ENCODE measurements at places on chromosomes 7 and 10. TPM values are rescaled to one million over a fixed set of nuclear protein-coding genes. Genes with fewer than 3 reads are reported as not detected.

DNA sequence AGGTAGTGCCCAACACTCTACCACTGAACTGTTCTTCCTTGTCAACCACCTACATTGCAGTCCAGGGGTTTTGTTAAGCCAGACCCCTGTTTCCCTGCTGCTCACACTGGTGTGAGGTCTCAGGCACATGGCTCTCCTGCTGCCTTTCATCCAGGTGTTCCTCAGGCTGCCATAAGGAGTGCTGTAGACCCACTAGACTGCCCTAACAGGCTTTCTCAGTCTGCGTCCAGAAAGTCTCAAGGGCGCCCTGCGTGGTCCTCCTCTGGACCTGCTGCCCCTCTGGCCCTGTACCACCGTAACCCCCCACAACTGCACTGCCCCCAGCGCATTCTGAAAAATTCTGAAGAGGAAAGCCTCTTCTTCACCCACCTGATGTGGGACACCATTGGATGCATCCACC lies 225.7 kb upstream of the ANKRD30A start:
- DNase-seq = no peak

GRCh38 chr10:73841061-73841421 lies 29.6 kb upstream of the NDST2 start:
- no peak for DNase-seq

DNA sequence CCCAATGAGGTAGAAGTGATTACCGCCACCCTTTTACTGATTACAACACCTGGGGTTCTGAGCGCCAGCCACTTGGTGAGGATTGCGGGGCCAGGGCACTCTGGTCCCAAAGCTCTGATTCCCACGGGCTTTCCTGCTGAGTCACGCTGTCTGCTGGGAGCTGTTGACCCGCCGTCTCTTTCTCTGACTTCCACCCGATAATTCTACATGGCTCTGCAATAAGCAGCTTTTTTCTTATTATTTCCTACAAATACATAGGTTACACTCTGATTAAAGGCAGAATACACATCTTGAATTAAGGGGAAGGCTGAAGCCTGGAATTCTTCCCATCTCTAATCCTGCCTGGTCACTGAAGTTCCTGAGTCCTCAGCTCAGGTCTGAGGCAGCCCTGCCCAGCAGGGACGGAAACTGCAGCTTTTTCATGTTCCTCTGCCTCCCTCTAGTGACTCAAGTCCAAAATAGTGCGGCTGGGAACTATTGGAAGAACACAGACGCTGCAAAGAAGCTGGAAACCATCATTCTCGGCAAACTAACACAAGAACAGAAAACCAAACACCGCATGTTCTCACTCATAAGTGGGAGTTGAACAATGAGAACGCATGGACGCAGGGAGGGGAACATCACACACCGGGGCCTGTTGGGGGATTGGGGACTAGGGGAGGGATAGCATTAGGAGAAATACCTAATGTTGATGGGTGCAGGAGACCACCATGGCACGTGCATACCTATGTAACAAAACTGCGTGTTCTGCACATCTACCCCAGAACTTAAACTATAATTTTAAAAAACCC lies 178.3 kb downstream of the PRKCQ start:
- DNase-seq = no peak

- DNase-seq = no peak
Measured at GRCh38 chr7:122682815-122683550, 15.9 kb downstream of the RNF133 start.

- DNase-seq = no peak
Measured at GRCh38 chr10:34446049-34446448, 369.0 kb downstream of the PARD3 start.

GRCh38 chr7:71404726-71405345 lies 272.9 kb downstream of the GALNT17 start:
- no peak for DNase-seq

GRCh38 chr7:130008941-130009847 lies 42.0 kb downstream of the ZC3HC1 start:
- DNase-seq = no peak

DNA sequence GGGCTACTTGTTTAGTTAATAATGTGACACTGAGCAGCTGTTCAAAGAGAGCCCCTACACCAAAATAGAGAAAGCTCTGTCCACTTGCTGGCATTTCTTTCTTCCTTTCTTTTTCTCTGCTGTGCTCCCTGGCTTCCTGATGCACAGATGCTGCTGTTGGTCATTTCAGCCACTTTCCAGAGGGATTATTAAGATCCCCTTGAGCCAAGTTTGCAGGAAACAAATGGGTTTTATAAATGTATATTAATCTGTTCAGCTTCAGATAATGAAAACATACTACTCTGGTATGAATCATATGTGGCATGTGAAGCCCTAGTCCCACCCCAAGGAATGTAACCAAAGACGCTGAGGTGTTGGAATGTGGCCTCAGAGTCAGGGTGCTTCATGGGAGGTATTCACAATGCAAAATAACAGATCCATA lies 638.2 kb upstream of the FZD8 start:
- DNase-seq = no peak

DNA sequence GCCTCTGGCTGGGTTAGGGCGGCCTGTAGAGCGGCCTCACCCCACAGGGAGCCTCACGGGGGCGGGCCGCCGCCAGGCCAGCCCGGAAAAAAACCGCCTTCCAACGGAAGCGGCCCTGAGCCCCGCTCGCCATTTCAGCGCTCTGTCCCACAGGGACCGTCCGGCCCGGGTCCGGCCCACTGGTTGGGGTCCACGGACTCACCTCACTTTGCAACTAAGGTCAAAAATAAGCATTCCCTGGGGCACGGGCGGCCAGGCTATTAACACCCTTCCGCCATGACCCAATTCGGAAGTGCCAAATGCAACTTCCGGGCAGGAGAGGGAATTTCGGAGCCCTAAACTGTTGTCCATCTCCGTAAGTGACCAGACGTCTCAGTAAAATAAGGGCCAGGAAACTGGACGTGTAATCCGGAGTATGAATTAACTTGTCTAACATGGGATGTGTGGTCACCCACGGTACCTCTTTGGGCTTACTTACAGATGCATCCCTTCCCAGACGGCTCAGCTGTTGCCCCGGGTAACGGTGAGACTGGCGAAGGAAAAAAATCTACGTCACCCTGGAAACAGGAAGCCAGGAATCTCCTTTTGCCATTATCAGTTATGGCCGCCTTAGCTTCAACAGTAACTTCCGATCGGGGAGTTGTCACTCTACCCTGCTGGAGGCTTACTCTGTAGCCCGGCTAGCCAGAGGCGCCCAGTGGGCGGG lies at the start of gene BBIP1:
Gene BBIP1, minus strand, starts transcription at position 538 of the 706 bp plus-strand sequence. CDS start 1,023 bp downstream, outside the sequence.
- DNase-seq = peak; percentile 89

DNA sequence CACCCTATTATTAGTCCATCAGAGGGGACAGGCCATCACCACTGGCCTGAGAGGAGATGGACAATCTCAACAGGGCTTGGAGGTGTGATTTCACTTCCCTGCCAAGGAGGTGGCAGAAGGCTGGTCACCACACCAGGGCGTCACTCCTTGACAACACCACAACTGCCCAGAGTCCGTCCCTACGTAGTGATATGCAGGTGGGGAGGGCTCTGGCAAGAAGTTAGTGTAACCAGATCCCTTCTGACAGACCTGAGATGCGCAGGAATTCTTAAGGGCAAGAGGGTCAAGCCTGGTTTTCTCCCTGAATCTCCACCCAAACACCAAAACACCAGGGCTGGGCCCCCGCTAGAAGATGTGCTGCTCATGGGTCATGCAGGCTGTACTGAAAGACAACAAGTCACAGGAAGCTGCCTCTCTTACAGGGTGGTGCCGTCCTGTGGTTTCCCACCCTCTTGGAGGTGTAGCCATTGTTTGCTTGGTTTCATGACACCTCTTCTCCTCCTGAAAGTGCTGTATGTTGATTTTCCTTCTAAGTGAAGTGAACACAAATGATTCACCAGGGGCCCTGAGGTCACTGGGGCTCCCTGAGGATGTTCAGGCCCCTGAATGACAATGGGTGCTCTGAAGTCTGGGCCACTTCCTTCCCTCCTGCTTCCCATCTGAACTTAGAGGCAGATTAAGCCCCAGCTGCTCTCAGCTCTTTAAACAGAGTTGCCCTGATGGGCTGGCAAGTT lies 27.1 kb downstream of the ATXN7L1 start:
- DNase-seq = no peak

Gene GBX1
- not detected for total RNA-seq

Gene CACNB2
- not detected for total RNA-seq

Gene PDE6C
- not detected for total RNA-seq

Gene SCART1
- 2.8 TPM for total RNA-seq

Gene HILPDA
- total RNA-seq = 14.5 TPM

Gene TMEM236
- 0.09 TPM for total RNA-seq

Gene PDE1C
- not detected for total RNA-seq

Data from activated B cell treated with CpG ODN at 0.5 μM for 24 hours (primary cell).